ENCODE measurements at places on chromosomes 2 and 18.

DNA sequence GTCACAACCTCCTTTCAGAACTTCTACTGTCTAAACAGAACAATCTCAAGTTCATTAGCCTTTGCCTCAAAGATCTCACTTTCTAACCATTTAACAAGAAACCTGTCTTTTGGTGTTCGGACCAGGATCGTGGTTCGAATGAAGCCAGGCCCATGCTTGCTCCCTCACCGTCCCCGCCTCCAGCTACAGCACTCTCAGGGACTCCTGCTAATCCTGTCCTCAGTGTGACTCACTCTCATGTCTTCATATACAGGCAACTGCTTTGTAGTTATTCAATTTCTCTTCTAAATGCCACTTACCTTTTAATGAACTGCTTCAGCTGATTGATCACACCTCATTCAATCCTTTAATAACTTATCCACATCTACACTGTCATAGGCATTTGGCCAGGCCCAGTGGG, 15.8 kb downstream of the SERTAD2 start:
- no peak for DNase-seq

DNA sequence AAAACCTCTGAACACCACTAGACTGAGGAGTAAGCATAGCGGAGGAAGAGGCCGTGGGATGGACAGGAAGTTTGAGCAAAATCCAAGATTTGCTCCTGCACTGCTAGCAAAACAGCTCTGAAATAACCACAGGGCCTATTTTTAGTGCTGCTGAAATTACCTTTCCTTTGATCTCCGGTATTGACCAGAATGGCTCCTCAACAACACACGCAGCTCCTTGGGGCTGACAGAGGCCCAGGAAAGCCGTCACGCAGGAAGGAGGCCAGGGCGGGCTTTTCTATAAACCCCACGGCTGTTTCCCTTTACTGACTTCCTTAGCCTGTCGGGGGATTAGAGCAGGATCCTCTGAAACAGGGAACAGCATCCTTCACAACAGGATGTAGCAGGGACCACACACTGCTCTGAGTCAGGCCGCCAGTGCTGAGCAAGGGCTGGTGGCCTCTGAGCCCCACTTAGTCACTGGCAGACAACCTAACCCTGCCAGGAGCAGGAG, 80.8 kb upstream of the LCLAT1 start:
- DNase-seq, result no peak

GRCh38 chr2:71923143-71923525, 224.5 kb downstream of the CYP26B1 start:
- no peak for DNase-seq

DNA sequence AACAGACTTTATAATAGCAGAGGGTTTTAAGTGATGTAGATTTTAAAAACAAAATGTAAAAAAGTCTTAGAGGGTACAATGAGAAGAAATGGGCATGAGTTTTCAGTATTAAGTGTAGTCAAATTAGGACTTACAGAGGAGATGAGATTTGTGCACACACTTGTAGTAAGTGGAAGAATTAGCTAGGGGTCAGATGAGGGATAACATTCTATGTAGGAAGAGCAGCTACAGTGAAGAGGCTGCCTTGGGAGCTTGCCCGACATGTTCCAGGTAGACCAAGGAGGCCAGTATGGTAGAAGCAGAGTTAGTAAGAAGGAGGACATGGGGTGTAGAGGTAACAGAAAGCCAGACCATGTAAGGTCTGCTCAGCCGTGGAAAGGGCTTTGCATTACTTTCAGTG, 189.2 kb upstream of the DSEL start:
- no peak for DNase-seq

DNA sequence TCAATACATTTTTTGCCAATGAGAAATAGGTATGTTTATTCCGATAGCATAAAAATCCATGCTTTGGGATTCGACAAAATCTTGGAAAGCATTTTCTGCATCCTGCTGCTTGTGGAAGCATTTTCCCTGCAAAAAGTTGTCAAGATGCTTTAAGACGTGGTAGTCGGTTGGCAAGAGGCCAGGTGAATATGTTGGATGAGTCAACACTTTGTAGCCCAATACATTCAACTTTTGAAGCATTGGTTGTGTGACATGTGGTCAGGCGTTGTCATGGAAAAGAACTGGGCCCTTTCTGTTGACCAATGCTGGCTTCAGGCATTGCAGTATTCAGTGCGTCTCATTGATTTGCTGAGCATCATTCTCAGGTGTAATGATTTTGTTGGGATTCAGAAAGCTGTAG, 764.5 kb downstream of the TRIB2 start:
- DNase-seq, result no peak

- no peak for DNase-seq
Measured at GRCh38 chr2:133591164-133591563, 22.9 kb upstream of the NCKAP5 start.

- DNase-seq, result no peak
Measured at GRCh38 chr2:201820383-201821007, 14.2 kb downstream of the CDK15 start.

- no peak for DNase-seq
Measured at GRCh38 chr2:3285901-3286645, 91.5 kb downstream of the EIPR1 start.

DNA sequence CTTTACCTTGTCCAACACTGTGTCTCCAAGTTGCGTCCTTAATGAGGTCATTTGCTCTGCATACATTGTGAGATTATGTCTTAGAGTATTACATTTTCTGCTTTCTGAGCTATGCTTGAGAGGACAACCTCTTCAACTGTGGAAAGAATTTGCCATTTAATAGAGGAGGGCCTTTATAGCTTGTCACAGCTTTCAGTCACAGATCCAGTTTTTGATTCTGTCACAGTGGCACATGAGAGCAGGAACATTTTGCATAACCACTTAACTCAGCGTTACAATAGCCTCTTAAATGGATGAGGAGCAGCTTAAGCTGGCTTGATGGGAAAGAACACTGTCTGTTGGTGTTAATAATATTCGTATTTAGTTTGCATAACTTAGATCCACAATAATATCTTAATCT, 63.0 kb downstream of the RHBDD1 start:
- DNase-seq, result peak; percentile 72

DNA sequence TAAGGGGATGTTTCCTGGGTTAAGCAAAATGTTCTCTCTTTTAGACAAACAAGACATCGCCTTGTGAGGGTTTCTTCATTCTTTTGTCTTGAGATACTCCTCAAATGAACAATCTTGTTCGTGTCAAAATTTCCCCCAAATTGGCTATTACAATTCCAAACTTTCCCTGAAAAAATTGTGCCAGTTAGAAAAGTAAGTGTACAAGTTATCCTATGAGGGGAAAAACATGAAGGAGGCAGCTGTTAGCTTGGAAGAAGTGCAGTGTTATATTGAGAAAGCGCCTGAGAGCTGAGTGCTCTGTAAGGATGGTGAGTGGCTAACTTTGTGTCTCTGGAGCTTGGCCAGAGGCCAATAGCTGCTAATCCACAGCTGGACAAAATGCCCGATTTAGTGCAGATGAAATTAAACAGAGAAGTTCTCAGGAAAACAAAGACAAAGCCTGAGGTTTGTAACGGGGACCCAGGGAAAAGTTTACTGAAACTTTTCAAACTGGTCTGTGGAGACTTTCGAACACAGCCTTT, 14.1 kb upstream of the PLEKHH2 start:
- DNase-seq, result no peak

GRCh38 chr2:218285604-218286003, 6.7 kb downstream of the TMBIM1 start:
- DNase-seq, result no peak

DNA sequence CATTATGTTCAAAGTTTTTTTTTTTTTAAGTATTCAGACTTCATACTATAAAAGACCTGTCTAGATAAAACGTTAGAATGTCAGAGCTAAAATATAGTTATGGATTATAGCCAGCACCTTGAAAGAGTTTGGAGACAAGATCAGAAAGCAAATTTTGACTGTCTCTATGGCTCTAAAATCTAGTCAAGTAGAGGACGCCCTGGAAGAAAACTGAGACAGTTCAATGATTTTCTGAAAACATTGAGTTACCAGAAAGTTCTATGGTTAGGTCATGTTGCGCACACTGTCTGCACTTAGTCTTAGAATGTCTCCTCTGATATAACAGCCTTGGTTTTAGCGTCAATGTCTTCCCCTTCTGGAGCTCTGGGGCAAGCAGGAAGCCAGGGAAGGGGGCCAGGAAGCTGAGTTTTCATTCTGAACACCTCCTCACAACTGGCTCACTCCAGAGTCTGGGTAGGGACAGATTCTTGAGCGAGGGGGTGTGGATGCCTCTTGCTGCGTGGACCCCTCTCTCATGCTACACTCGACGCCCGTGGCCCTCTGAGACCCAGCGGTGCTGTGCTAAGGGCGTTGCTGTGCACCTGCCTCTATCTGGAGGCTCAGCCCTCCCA, 99.5 kb downstream of the RNF144A start:
- no peak for DNase-seq

DNA sequence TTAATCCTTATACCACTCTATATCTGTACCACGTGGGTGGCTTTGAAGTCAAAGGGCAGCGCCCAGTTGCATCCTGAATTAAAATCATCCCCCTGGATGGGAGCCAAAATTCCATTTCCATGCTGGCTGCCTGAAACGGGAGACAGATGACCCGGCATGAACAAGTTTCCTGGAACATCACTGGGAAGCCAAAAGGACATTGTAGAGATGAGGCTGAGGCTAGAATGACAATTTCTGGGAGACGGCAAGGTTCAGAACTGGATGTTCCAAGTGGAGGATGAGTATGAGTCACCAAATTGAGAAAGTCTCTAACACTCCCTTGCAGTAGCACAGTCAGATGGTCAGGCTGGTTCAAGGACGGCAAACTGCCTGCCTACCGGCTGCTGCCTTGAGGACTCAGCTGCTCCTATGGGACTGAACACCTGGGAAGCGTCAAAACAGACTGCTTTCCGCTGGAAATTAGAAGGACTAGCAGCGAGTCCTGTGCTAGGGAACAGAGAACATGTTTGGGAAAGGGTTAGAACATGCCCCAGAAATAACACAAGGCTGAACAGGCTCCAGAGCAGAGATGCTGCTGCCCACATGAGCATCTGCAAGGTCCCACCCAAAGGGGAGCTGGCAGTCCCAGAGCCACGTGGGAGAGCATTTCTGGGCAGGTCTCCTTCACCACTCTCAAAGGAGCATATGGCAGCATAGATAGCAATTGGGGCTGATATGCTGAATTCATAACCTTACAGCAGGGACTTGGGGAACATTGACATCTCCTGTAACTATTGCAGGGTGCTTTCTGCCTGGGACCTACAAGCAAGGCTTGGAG, 32.0 kb downstream of the YPEL5 start:
- no peak for DNase-seq

GRCh38 chr2:39385172-39385571, 51.9 kb downstream of the MAP4K3 start:
- DNase-seq, result no peak

- DNase-seq, result no peak
Measured at GRCh38 chr18:4283746-4284291, 171.3 kb downstream of the DLGAP1 start.

DNA sequence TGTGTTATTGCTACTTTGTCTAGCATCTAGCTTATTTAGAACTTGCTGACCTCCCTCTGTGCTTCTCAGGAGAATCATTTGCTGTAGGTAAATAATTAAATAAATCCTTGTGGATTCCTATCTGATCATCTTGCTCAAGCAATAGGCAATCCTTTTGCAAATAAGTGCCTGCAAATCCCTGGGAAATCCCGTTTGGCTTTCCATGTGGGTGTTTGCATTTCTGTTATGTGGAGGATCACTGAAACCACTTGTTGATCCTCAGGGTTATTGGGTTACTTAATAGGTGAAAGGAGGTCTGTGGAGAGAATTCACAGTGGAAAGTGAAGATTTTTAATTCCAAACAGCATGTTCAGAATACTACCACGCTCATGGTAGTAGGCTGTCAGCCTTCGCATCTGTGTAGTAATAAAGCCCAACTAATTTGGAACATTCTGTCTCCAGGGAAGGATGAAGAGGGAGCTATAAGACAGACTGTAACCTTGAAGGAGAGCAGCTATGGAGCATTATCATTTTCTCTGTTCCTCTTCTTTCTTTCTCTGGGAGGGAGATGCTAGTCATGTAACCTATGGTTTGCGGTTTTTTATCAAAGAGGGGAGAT, 72.5 kb downstream of the GULP1 start:
- DNase-seq, result no peak

DNA sequence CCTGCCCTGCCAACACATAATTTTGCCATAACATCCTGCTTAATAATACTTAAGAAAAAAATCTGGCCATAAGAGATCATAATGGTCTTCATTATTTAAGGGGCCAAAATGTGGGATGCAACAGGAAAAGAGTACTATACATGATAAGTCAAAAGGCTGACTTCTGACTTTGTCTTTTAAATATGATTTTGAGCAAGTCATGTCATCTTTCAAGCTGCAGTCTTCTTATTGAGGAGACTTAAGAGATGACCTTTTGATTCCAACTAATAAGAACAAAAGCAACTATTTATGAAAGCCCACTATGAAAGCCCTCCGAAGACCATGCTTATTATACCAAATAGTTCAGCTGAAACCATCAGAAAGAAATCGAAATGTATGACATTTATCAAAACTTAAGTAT, 41.6 kb downstream of the PUM2 start:
- DNase-seq, result no peak

GRCh38 chr2:116510117-116510671, 1304.3 kb upstream of the DDX18 start:
- DNase-seq, result no peak

- no peak for DNase-seq
Measured at GRCh38 chr2:196606516-196606915, 33.0 kb upstream of the CCDC150 start.

DNA sequence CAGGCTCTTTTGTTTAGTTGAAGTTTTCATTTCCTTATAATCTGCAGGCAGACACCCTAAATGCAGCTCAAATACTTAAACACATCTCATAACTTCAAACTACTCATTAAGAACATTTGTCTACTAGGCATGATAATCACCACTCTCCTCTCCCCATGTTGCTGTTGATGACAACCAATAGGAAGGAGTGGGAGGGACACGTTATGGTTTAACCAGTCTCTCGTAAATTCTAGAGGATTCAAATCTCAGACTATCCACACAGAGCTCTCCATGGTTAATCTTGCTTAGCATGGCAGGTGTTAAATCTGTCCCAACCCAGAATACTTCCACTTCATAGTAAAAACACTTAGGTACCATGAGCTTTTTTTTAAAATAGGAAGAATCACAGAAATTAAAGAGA, 127.4 kb upstream of the AQP4 start:
- no peak for DNase-seq

DNA sequence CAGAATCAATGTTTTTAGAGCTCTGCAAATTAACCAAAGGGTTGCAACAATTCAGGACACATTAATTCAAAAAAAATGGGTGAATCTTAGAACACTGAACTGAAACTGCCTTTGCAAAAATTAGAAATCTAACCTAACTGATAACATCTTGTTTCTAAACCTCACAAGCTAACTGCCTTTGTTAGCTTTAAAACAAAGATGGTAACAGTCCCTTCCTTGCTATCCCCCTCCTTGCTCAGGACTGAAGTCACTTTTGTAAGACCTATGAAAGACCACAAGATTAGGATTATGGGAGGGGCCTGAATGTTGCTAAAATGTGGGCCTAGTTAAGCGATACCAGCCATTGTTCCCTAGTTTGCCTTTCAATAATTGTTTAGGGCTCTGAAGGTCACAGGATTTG, 44.9 kb upstream of the LONRF2 start:
- no peak for DNase-seq

Data from NCI-H187 treated with DMSO at 0.1 percent for 48 hours (cell line).